ENCODE measurements at places on chromosomes 2 and 18.

DNA sequence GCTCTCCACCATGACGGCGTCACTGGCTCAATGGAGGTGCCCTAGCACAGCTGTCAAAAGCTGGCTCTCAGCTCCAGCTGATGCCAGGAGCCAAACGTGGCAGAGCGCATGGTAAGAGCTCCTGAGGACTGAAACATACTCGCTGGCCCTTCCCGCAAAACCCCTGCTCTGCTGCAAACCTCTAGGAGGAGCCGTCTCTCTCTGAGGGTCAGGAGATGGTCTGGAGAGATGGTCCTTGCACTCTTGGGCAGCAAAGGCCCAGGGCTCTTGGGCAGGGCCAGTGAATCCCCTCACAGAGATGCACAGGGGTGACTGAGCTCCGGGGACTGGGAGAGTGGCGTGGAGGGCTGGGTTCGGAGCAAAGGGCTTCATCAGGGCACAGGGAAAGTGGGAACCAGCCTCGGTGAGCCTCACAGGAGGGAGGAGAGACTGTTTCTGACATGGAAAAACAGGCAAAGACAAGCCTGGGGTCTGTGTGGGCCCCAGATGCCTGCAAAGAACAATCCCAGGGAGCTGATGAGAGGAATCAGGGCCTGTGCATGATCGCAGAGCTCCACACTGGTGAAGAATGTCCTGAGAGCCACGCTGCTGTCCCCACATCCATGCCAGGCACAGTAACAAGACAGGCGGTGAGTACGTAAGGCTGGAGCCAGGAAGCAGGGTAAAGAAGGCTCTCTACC lies 17.2 kb downstream of the SNORC start:
- DNase-seq = no peak

- DNase-seq = no peak
Observed at GRCh38 chr2:42367835-42368234, 6.8 kb upstream of the COX7A2L start.

- no peak for DNase-seq
Observed at GRCh38 chr2:219661955-219662395, 34.5 kb downstream of the SLC4A3 start.

GRCh38 chr2:21643180-21643579 lies 519.4 kb downstream of the TDRD15 start:
- peak; percentile 47 for DNase-seq

DNA sequence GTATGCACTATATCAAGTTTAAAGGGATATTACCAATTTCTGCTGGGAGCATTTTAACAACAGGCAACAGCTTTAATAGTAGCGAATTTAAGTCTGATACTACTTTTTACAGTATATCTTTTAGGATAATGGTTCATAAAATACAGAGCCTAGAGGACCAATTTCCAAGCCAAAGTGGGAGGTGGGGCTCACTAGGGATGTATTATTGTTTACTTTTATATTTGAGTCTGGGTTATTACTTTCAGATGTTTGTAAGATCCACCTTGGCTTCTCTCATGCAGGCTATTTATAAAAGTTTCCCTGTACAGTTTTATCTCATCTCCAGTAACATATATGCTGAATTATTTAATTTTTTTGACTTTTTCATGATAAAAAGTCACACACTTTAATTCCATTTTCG lies 242.0 kb downstream of the CMPK2 start:
- DNase-seq = no peak
